ENCODE measurements at places on chromosomes 12 and 14.

GRCh38 chr14:81363746-81364378 lies 36.3 kb downstream of the STON2 start:
- DNase-seq, result no peak

- no peak for DNase-seq
Observed at GRCh38 chr14:37254411-37254947, 56.7 kb downstream of the MIPOL1 start.

DNA sequence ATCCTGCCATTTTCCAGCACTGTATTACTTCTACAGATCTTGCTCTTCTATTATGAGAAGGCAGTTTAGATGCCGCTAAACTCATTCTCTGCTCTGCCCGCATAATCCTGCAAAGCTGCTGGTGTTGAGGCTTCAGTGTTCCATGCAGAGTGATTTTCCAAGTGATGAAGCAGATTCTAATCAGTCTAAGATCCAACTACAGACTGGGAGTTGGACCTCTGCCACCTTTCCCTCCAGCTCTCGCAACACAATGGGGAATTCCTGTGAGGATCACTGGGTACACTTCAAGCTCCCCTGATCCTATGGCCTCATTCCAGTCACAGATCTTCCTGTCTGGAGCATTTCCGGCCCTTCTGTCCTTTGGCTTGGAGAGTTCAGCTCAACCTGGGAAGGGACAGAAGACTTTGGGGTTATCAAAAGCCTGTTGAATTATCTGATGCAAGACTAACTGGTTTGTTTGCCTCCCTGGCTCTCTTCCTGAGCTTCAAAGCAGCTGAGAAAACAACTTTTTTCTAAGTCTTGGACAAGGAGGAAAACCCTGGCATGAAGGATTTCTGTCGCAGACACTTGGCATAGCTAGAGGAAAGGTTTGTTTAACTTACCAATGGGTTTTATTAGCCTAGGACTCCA lies 333.9 kb downstream of the ZFP36L1 start:
- DNase-seq, result no peak

DNA sequence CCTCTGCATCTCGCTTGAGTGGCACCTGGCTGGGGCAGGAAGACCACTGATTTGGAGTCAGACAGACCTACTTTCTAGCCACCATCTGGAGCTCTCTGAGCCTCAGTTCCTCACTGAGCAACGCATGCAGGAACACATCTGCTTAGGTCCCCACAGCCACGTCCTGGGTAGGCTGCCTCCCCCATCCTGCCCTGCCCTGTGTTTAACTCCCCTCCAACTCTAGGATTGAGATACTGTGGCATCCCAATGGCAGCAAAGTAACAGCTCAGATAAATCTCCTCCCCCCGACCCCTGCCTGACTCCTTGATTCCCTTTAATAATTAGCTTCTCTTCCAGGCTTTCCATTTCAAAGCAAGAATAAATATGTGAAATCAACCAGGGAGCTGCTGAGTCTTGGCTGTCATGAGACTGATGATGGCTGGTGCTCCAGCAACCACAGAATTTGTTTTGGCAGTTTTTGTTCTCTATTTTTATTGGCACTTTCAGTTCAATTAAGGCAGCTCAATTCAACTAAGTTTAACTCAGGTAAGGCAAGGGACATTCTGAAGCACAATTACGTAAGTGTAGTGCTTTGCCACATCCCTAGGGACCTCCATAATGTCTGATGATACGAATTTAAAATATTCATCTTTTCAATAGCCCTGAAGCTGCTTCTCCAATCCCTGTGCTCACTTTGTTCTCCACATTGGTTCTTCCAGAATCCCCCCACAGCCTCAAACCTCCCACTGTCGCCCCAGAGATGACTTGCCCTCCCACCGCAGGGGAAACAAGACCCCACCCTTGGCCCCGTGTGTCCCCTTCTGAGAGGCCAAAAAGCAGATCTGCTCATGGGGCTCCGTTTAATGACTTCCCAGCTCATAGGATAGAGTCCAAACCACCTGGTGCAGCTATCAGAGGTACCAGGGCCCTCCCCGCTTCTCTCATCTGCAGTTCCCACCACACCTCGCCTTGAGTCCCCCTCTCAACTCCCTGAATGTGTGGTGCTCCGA lies 58.2 kb downstream of the ESR2 start:
- DNase-seq, result no peak

All from neuronal stem cell (in vitro differentiated cells).